ENCODE measurements at places on chromosomes 16 and 17. TPM values are rescaled to one million over a fixed set of nuclear protein-coding genes. Genes with fewer than 3 reads are reported as not detected.

RAB11FIP4 gene
- total RNA-seq, result 32.5 TPM

GRCh38 chr16:85363881-85364280 is 249.2 kb upstream of the GSE1 start:
- DNase-seq, result no peak
- no peak overlapping the region for H3K4me3 ChIP-seq
- no peak overlapping the region for H3K27ac ChIP-seq

HOXB2 gene
- not detected for total RNA-seq

RGS9 gene
- 13.8 TPM for total RNA-seq

DNA sequence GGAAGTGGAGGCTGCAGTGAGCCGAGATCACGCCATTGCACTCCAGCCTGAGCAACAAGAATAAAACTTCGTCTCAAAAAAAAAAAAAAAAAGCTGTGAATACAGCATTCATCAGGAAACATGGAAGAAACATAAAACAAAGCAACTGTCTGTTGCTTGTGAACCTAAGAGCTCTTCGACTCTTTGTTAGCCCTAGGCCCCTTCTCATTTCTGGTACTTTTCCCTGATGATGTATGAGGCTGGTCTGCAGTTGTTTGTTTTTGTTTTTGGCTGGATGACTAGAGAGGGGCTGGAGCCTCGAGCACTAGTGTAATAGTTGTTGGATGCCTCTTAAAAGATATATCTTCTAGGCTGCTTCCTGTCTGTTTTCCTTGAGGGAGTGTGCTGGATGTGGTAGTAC is 113.5 kb downstream of the MAP2K6 start:
- no peak overlapping the region for H3K27ac ChIP-seq
- H3K36me3 ChIP-seq, result peaks cover 31% of the 10 kb centered on the region
- H3K4me3 ChIP-seq, result no peak overlapping the region
- no peak for DNase-seq

CCL4 gene
- not detected for total RNA-seq

- H3K36me3 ChIP-seq, result no peaks in the 10 kb centered on the region
- no peak overlapping the region for H3K27ac ChIP-seq
- no peaks in the 10 kb centered on the region for H3K27me3 ChIP-seq
- peaks cover 13% of the 10 kb centered on the region for H3K4me1 ChIP-seq
- peak overlapping the region; percentile 73 for H3K4me3 ChIP-seq
- peak; percentile 79 for DNase-seq
These were observed 908 bp upstream of the CLUH start for GRCh38 chr17:2712300-2713043.

GRCh38 chr17:13374203-13375143 is 227.3 kb downstream of the HS3ST3A1 start:
- no peak for DNase-seq
- no peak overlapping the region for H3K4me3 ChIP-seq
- H3K27ac ChIP-seq, result no peak overlapping the region
- no peaks in the 10 kb centered on the region for H3K36me3 ChIP-seq
- no peaks in the 10 kb centered on the region for H3K4me1 ChIP-seq

NPIPB9 gene
- 4.8 TPM for total RNA-seq

DNA sequence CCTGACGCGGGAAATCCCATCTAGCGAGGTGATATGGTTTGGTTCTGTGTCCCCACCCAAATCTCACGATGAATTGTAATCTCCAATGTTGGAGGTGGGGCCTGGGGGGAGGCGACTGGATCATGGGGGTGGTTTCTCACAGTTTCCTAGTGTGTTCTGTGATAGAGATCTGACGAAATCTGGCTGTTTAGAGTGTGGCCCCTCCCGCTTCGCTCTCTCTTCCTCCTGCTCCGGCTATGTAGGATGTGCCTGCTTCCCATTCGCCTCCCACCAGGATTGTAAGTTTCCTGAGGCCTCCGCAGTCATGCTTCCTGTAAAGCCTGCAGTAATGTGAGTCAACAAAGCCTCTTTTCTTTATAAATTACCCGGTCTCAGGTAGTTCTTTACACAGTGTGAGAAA is 31.6 kb downstream of the IFT140 start:
- H3K27me3 ChIP-seq, result no peaks in the 10 kb centered on the region
- no peak for DNase-seq
- H3K36me3 ChIP-seq, result peaks cover 47% of the 10 kb centered on the region

PIMREG gene
- total RNA-seq, result 70.4 TPM

DNA sequence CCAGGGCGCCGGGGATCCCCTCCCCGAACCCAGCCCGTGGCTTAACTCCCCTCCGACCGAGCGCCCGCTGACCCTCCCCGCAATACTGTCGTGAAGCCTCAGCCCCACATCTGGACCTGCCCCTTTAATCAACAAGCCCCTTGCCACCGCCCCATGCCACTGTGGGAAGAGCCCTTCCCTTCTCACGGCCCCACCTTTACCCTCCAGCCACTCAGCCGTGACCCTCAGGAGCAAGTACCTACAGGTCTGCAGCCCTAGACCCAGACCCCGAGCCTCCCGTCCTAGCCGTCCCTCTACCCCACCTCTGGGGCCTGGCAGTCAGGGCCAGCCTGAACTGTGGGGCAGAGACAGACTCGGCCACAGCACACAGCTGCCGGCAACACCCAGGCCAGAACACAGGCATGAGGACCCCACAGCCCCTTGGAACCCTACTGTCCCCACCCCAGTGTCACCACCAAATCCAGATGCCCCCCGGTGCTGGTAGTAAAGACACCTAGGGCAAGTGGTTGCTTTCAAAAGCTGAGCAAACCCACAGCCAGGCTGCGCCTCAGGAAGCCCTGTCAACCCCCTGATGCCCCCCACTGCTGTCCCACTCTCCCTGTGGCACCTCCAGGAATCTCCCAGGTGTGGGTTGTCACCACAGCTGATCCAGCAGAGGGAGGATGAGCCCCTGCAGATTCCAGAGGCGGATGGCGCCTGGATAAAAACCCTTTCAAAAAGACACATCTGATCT is 1.4 kb downstream of the NXPH3 start:
- peaks cover 49% of the 10 kb centered on the region for H3K27me3 ChIP-seq
- no peak overlapping the region for H3K27ac ChIP-seq
- no peaks in the 10 kb centered on the region for H3K36me3 ChIP-seq
- H3K4me3 ChIP-seq, result peak overlapping the region; percentile 83
- H3K4me1 ChIP-seq, result no peaks in the 10 kb centered on the region

- peaks cover 34% of the 10 kb centered on the region for H3K27me3 ChIP-seq
- peaks cover 6% of the 10 kb centered on the region for H3K4me1 ChIP-seq
- H3K27ac ChIP-seq, result no peak overlapping the region
These were observed 4.4 kb upstream of the FOXJ1 start for GRCh38 chr17:76145231-76146052.

- no peaks in the 10 kb centered on the region for H3K4me1 ChIP-seq
- H3K4me3 ChIP-seq, result no peak overlapping the region
- H3K36me3 ChIP-seq, result no peaks in the 10 kb centered on the region
- H3K27ac ChIP-seq, result no peak overlapping the region
These were observed 1.4 kb upstream of the TSPOAP1 start for GRCh38 chr17:58329810-58330537.
